ENCODE measurements at places on chromosomes 12 and 14. TPM values are rescaled to one million over a fixed set of nuclear protein-coding genes. Genes with fewer than 3 reads are reported as not detected.

FSCB gene
- not detected for total RNA-seq

EMP1 gene
- total RNA-seq, result 1,519 TPM

CLEC4A gene
- 3.5 TPM for total RNA-seq

KCNK10 gene
- total RNA-seq, result not detected

KRT3 gene
- not detected for total RNA-seq

PIK3C2G gene
- 0.13 TPM for total RNA-seq

PTPN21 gene
- total RNA-seq, result 27.7 TPM

GPR84 gene
- total RNA-seq, result 2.3 TPM

All from mesenteric fat pad (tissue), 1 donor.